ENCODE measurements at places on chromosomes 11 and 22.

DNA sequence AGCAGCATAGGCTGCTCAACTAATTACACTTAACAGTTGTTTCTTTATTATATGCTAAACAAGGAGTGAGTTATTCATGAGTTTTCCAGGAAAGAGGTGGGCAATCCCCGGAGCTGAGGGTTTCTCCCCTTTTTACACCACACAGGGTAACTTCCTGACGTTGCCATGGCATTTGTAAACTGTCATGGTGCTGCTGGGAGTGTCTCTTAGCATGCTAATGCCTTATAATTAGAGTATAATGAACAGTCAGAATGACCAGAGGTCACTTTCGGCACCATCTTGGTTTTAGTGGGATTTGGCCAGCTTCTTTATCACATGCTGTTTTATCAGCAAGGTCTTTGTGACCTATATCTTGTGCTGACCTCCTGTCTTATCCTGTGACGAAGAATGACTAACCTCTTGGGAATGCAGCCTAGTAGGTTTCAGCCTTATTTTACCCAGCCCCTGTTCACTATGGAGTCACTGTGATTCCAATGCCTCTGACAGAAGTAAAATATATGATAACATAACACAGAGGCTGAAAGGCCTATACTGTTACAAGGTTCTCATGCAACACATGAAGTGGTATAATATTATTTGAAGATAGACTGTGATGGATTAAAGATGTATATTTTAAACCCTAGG lies 41.3 kb upstream of the RDX start:
- no peak for DNase-seq

- no peak for DNase-seq
Measured at GRCh38 chr22:23206915-23207314, 26.6 kb downstream of the BCR start.

- DNase-seq, result no peak
Measured at GRCh38 chr11:31640611-31641010, 131.0 kb downstream of the ELP4 start.

DNA sequence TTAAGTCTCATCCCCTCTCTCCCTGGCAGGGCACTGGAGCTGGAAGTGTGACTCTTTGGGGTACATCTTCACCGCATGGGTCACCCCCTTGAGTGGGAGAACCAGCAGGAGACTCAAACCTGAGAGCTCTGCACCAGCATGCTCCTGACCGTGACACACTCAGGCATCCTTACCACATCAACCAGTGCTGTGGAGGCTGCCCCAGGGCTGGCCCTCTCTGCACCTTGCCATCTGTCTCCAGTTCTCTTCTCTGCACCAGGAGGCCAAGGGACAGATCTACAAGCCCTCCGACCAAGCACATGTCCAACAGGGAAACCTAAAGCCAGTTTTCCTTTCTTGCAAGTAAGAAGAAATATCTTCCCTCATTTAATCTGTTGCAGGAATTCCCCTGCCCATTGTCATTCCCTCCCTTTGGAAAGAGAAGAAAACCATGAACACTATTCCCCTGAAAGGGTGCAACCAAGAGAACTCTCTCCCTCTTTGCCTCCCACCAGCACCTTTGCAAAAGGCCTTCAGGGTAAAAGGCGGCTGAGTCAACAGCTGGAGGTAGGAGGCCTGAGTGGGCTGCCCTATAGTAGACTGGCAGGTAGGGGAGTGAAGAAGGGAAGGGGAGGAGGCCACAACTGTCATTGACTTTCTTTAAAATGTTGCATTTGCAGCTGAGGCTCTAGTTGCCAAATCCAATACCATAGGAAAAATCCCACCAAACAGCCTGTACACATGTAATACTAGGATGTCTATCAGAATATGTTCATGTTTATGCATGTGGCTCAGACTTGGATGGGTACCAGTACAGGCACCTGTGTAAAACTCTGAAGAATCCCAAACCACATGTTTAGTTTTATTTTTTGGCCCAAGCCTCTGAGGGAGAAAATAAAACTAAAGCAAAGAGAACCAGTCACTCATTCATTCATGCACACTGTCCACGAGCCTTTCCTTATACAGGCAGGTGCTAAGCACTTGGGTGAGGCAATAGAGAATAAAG lies 117.0 kb downstream of the WT1 start:
- no peak for DNase-seq

DNA sequence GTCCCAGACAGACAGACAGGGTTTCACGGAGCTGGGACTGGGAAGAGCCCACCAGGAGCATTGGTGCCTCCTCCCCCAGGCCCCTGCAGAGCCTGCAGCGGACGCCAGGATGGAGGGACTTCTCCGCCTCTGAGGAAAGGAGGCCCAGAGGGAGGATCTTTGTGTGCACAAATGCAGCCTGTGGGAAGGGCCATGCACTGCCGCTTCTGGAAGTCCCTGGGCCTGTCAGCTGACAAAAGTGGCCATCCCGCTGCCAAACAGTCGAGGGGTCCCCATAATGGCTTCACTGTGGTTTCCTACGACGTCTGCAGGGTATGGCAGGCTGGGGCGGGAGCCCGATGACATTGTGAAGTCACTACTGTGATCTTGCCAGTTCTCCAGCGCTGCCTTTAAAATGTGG lies 73.8 kb downstream of the TP53I11 start:
- DNase-seq, result no peak

DNA sequence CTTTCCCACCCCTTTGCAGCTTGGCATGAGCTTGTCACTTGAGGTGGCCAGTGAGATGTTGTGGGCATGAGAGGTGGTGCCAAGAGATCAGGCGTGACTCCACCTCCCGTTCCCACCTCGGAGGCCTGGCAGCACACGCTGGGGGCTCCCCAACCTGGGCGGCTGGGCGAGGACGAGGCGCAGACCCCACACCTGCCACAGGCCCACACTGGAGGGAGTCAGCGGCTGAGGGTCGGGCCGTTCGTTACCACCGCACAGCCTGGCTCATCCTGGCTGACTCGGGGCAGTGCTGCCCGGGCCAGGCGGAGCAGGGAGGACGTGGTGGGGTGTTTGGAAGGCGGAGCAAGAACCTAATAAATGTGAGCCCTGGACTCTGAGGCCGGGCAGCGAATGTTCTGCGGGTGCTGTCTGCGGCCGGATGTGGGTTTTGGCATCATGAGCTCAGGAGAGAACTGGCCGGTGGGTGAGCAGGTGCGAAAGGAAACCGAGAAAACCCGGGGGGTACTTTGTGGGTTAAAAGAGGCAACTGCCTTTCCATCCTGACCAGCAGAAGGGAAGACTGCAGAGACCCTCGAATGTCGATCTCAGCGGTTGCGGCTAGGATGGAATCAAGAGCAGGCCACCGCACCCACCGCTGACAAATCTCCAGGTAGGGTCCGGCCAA lies 10.2 kb upstream of the IFITM3 start:
- peak; percentile 86 for DNase-seq

DNA sequence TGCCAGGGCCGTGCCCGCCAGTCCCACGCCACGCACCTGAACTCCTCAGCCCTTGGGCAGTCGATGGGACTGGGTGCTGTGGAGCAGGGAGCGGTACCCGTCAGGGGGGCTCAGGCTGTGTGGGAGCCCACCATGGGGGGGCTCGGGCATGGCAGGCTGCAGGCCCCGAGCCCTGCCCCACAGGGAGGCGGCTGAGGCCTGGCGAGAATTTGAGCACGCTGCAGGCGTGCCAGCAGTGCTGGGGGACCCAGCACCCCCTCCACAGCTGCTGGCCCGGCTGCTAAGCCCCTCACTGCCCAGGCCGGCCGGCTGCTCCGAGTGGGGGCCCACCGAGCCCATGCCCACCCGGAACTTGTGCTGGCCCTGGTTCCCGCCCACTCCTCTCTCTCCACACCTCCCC lies 56.8 kb downstream of the TMPRSS5 start:
- no peak for DNase-seq

DNA sequence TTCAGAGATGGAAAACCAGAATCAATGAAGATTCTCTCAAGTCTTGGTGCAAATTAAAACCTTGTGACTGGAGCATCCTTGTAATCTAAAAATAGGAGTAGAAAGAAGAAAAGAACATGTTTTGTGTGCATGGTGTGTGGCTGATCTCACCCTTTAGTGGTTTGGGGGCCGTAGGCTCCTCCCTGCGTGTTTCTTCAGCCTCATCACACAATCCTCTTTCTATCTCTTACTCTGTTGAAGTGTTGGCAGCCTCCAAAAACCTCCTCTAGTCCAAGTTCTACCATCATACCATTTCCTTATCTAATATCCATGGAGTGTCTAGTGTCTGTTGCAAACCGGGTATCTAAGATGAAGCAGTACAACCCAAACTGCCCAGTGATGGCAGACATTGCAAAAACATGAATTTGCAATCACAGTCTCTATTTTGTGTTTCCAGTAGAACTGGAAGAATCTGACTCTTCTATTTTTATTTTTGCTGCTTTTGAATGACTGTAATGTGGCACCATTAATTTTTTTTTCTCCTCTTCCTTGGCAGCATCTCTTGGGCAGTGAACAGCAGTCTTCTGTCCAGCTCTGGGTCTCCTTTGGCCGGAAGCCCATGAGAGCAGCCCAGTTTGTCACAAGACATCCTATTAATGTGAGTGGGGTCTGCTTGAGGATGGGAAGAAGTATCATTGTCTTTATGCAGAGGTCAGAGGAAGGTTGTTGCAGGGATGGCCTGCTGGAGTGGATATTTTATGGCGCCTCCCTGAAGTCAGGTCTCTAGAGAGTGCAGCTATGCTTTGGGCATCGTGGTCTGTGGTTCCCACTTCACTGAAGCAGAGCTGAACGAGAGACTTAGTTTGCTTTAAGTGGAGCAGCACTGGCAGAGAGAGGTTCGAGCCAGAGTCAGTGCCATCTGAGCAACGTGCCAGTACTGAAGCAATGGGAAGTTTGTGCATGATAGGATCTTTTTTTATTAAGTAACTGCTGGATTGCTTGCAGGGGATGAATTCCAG lies 60.0 kb upstream of the SORL1-AS1 start:
- DNase-seq, result no peak

DNA sequence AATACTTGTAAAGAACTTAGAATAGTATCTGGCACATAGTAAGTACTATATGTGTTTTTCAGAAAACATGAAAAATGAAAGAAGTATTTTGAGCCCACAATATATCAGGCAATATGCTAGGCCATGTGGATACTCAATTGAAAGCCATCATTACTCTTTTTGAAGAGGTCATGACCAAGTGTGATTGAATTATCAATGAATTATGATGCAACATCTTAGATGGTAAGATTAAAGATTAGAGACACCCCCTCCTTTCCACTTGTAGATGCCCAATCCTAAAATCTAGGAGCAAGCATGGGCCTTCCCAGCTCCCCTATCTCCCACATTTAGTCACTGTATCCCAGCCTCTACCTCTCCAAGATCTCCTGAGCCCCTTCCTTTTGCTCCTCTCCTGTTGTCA lies 154.4 kb downstream of the ETS1 start:
- no peak for DNase-seq

DNA sequence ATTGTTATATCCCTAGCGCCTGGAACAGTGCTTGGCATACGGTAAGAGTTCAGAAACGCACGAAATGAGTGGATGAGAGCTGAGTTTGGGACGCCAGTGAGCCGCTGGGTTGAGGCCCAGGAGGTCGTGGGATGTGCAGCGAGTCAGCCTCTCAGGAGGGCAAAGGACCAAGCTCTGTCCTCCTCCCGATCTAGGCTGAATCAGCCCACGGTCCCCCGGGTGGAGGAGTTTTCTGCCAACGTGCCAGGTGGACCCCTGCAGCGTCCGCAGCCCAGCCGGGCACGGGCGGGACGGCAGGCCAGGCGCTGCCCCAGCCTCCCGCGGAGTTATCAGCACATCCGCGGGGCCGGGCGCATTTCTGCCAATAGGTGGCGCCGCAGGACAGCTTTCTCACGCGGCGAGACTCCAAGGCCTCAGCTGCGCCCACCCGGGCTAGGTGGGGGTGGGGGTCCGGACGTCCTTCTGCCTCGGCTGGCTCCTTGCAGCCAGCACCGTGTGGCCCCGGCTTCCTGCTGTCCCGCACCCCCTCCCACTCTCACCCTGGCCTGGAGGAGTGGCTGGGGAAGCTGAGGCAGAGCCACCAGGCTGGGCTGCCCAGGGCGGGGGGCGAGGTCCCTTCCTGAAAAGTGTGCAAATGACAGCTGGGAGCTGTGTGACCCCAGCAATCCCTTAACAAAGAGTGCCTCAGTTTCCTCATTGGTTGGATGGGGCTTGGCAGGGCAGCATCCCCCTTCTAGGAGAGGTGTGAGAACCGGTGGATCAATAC lies 2.2 kb upstream of the RPS19BP1 start:
- peak; percentile 78 for DNase-seq

DNA sequence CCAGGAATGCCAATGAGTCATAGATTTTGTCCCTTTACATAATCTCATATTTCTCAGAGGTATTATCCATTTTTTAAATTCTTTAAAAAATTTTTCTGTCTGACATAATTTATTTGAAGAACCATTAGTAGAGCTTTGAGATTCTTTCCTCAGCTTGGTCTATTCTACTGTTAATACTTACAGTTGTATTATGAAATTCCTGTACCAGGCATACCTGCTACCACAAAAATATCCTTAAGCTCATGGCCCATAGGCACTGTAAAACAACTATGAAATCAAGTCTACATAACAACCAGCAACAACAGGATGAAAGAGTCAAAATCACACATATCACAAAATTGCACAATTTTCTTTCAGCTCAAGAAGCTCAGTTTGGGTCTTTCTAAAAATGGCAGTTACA lies 541.3 kb downstream of the LUZP2 start:
- DNase-seq, result no peak

DNA sequence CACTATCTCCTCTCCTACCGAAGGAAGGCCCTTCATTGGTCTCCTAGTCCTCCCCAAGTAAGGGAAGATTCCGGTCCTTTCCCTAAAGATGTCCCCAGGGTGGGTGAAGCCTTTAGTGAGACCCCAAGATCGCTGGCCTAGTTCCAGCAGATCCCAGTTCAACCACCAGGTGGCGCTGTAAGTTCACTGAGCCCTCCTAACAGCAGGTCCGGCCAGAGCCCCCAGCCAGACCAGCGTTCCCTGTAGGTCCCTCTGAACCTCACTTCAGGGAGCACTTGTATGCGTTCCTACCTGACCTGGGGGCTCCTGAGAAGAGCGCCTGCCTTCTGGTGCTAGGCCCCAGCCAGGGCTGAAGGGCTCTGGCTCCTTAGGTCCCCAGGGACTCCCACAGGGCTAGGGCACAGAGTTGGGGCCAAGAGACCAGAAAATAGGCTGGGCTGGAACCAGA lies 38.1 kb downstream of the LMO1 start:
- DNase-seq, result peak; percentile 30

DNA sequence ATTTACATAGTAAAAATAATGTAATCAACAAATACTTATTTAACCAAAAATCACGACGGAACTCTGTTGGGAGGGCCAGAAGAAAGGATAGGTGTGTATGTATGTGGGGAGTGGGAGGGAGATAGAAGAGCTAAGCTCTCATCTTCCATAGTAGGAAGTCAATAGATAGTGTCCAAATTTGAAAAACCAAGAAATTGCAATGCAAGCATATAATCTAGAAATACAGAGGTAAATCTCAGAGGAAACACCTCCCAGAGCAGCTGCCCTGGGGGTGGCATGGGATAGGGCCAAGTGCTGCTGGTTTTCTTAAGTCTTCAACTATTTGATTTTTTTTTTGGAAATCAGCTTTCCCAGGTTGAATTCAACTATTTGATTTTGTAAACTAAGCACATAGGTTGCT lies 16.9 kb downstream of the C11orf86 start:
- DNase-seq, result no peak

DNA sequence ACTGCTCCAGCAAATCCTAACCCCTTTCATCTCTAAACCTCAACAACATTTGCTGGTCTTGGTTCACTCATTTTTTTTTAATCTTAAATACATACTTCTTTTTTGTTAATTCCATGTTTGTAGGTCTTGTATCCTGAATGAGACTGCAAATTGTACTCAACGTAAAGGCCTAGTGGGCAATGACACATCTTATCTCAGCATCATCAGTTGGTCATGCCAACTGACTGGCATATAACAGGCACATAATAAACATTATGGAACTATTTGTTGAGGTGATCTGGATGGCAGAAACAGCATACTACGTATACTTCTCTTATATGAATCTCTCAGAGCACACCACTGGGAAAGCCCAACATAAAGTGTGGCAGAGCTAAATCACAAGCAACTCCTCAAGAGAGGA lies 116.7 kb downstream of the RBFOX2 start:
- no peak for DNase-seq

Measured in MM.1S (cell line).